ENCODE measurements at places on chromosomes 6 and 20. TPM values are rescaled to one million over a fixed set of nuclear protein-coding genes. Genes with fewer than 3 reads are reported as not detected.

Gene SYNCRIP
- 146 TPM for total RNA-seq

Gene SPACA1
- total RNA-seq: not detected

DNA sequence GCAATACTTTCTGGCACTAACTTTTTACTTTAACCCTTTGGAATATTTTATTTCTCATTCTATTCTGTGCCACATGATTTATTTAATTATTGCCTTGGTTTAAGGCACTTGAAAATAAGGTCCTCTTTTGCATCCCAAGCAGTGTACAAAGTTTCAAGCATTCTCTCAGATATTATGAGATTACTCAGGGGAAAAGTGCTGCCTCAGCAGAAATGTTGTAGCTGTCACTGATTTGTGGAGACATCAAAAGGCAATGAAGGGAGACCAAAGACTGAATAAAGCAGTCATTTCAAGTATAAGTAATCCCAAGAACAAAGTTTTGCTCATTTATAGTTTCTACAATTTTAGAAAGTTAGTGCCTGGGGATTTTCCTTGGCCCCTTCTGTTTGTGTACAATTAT lies 253.0 kb downstream of the RNF144B start:
- no peak overlapping the region for H3K27ac ChIP-seq
- no peaks in the 10 kb centered on the region for H3K36me3 ChIP-seq
- no peak for DNase-seq
- H3K4me3 ChIP-seq: no peak overlapping the region

DNA sequence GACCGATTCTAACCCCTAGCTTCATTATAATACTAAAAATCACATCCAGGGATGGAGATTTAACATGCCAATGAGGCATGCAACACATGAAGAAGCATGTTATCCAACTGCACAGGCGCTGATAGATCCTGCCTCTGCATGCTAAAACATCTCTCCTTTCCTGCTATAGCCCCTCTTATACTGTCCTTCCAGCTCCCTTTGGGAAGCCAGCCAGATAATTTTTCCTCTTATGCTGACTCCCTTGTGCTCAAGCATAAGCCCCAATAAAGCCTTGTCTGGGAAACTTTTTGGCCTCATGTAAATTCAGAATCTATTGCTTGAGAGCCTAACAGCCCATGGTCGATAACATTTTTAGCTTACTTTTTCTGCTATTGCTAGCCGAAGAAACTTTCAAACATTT lies 404.3 kb downstream of the EPM2A start:
- H3K4me3 ChIP-seq: no peak overlapping the region
- no peak overlapping the region for H3K27ac ChIP-seq
- no peaks in the 10 kb centered on the region for H3K4me1 ChIP-seq
- peaks cover 4% of the 10 kb centered on the region for H3K27me3 ChIP-seq

DNA sequence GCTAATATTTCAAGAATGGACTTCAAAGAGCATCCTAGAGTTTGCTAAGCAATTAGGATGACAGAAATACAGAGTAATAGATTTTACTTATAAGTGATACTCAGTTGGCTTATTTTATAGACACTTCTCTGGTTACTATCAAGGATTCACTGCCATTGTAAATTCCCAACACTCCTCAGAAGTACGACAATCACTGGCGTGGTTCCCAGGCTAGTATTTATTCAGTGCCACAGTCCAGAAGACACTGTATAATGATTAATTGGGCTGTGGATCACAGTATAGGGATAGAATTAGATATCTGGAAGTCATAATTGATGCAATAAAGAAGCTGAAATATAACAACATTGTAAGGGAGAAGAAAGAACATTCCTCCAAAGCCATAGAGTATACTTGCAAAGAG lies 15.7 kb downstream of the MANEA start:
- H3K27me3 ChIP-seq: no peaks in the 10 kb centered on the region
- peaks cover 7% of the 10 kb centered on the region for H3K4me1 ChIP-seq
- no peak for DNase-seq
- H3K27ac ChIP-seq: no peak overlapping the region
- H3K36me3 ChIP-seq: peaks cover 41% of the 10 kb centered on the region
- no peak overlapping the region for H3K4me3 ChIP-seq

DNA sequence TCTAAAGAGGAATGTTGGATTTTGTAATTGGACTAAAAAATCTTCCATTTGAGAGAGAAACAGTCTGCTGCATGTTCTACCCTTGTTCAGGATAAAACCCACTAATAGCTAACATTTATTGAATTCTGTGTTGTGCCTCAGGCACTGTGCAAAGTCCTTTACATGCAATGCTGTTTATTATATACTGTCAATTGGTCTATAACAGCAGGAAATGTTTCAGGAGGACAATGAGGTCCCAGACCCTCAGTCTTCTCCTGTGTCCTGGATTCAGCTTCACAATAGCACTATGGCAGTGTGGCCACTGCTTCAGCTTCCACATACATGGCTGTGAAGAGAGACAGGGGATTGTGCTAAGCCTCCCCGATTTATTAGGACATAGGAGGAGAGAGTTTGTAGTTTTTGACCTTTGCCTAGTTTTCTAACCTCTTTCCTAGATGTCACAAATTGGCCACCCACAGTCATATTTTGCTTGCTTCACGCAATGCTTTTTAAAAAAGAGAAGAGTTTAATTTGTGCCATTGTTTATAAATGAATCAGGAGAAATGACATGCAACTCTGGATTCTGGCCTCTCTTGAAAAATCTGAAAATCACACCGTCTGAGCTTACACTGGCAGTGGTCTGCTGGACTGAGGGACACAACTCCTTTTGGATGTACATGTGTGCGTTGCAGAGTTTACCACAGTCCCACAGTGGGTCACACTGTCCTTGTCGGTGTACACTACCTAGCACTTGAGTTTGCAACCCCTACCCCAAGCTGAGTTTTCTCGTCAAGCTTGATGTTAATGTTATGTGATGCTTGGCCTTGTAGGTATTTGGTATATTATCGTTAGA lies 11.3 kb downstream of the PTPN1 start:
- peaks cover 72% of the 10 kb centered on the region for H3K4me1 ChIP-seq
- H3K36me3 ChIP-seq: peaks cover 42% of the 10 kb centered on the region
- no peak overlapping the region for H3K4me3 ChIP-seq
- peak overlapping the region; percentile 63 for H3K27ac ChIP-seq
- H3K27me3 ChIP-seq: no peaks in the 10 kb centered on the region

GRCh38 chr20:17227219-17227575 lies 357 bp downstream of the PCSK2 start:
- no peak overlapping the region for H3K27ac ChIP-seq
- H3K4me3 ChIP-seq: no peak overlapping the region
- H3K4me1 ChIP-seq: no peaks in the 10 kb centered on the region
- H3K36me3 ChIP-seq: peaks cover 1% of the 10 kb centered on the region

DNA sequence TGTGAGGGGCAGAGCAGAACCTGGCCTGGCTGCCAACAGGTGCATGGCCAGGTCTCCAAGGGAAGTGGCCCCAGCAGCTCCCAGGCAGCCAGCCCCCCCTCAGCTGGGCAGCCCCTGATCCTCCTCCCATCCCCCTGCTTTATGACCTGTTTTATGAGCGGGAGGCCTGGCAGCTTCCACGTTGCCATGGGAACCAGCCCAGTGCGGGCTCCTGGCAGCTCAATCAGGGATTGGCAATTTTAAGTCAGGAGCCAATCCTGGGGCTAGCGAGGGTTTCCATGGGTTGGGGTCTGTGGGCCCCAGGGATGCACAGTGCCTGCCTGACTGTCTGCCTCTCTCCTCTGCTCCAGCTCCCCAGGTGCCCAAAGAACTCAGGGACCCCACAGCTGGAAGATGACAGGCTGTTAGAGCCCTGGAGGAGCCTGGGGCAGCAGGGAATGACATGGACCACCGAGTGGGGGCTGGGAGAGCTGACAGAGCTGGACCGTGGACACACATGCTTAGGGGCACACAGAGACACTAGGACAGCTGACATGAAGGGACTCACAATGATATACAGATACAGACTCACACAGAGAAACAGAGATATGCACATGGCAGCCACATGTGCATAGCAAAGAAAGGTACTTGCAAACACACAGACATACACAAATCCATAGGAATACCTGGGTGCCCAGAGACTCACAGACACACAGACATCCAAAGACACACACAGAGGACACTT lies 56.5 kb upstream of the SIRPA start:
- H3K4me1 ChIP-seq: no peaks in the 10 kb centered on the region
- no peak overlapping the region for H3K27ac ChIP-seq
- DNase-seq: no peak
- H3K27me3 ChIP-seq: peaks cover 8% of the 10 kb centered on the region
- no peaks in the 10 kb centered on the region for H3K36me3 ChIP-seq

GRCh38 chr20:51487076-51487475 lies 55.4 kb downstream of the NFATC2 start:
- DNase-seq: no peak
- H3K36me3 ChIP-seq: peaks cover 68% of the 10 kb centered on the region
- H3K4me3 ChIP-seq: no peak overlapping the region
- no peaks in the 10 kb centered on the region for H3K27me3 ChIP-seq

DNA sequence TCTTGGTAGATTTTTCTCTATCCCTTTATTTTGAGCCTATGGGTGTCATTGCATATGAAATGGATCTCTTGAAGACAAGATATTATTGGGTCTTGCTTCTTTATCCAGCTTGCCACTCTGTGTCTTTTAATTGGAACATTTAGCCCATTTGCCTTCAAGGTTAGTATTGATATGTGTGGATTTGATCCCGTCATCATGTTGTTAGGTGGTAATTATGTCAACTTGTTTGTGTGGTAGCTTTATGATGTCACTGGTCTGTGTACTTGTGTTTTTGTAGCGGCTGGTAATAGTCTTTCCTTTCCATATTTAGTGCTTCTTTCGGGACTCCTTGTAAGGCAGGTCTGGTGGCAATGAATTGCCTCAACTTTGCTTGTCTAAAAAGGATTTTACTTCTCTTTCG lies 61.9 kb downstream of the UNC5CL start:
- no peak overlapping the region for H3K4me3 ChIP-seq
- DNase-seq: no peak
- no peaks in the 10 kb centered on the region for H3K36me3 ChIP-seq
